ENCODE measurements at places on chromosomes 5 and 9. TPM values are rescaled to one million over a fixed set of nuclear protein-coding genes. Genes with fewer than 3 reads are reported as not detected.

- no peak for DNase-seq
Measured at GRCh38 chr5:142262683-142263082, 62.1 kb downstream of the SPRY4 start.

- DNase-seq: no peak
Measured at GRCh38 chr5:180135967-180136629, 64.5 kb upstream of the RNF130 start.

DNA sequence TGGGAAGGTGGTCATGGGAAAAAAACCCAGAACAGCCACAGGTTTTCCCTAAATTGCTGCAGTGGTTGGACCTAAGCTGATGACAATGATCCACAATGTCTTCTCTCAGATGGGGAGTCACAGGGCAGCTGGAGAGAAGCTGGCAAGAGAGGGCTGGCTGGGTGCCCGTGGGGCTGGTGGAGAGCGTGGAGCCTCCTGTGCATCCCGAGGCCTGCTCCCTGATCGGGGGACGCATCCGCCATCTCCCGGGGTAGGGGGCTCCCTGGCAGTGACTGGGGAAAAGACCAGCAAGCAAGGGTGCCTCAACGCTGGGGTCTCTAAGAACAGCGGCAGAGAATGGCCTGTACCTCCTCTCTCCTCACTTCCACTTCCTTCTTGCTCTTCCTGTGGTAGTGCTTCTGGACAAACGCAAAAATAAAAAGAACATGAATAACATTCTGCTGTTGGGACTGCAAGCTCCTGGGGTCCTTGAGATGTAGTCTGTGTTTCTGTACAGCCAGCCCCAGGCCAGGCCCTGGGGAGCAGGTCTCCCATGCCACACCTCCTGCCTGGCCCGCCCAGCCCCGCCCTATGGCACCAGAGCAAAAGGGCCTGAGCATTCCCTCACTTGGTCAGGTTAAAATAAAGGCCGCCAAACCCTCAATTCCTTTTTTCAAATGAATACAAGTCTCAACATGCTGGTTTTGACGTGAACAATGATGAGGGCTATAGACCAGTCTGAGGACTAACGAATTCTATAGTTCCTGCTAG, 7.0 kb upstream of the MRNIP start:
- no peak for DNase-seq

GRCh38 chr9:104872656-104873488, 55.1 kb downstream of the ABCA1 start:
- peak; percentile 95 for DNase-seq

GRCh38 chr5:75138689-75139088, 86.3 kb upstream of the GCNT4 start:
- no peak for DNase-seq

GRCh38 chr9:105205787-105206495, 38.5 kb upstream of the SLC44A1 start:
- DNase-seq: no peak

- DNase-seq: no peak
Measured at GRCh38 chr9:89281106-89281505, 29.9 kb upstream of the CKS2 start.

DNA sequence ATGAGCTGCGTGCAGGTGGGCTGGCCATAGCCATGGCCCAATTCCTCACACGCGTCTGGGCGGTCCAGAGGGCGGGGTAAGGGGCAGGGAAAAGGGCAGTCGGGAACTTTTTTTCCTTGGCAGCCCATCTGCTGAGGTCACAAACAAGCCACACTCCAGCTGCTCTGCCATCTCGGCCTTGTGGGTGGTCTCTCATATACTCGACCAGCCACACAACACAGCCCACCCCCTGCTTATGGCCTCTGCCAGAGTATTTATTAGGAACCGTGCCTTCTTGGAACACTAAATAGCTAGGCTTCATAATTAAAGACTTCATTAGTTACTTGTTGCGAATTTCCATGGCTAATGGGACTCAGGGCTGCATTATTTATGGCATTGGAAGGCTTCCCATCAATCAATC, 98.5 kb upstream of the LHFPL2 start:
- no peak for DNase-seq

DNA sequence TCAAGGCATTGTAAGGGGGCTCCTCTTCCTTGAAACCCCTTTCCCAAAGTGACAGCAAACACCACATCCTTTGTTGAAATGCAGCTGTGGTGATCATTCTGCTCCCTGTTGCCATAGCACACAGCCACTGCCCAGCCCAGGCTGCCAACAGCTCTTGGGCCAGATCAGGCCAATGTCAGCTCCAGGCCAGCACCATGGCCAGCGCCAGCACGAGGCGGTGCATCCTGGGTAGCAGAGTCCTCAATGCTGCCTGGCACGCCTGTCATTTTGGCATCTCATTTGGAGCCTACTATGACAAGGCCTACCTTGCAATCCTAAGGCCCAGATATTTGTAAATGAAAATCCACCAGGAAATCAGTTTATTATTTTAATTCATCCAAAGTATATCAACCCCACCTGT, 390.6 kb downstream of the DNAH5 start:
- DNase-seq: no peak

DNA sequence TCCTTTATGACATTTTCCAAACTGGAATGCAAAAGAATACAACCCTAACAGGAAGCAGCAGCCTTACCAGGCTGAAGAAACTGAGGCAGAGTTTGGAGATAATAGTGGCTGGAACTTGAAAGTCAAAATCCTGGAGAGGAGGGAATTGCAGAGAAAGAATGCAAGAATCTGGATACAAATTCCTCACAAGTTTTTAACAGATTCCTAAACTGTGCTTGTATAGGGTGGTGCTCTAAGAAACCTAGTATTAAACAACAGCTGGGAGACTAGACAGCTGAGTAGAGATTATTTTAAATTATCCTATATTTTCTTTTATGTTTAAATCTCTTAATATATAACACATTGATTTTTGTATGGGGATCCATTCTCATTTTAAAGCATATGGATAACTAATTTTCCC, 30.7 kb downstream of the INVS start:
- no peak for DNase-seq

DNA sequence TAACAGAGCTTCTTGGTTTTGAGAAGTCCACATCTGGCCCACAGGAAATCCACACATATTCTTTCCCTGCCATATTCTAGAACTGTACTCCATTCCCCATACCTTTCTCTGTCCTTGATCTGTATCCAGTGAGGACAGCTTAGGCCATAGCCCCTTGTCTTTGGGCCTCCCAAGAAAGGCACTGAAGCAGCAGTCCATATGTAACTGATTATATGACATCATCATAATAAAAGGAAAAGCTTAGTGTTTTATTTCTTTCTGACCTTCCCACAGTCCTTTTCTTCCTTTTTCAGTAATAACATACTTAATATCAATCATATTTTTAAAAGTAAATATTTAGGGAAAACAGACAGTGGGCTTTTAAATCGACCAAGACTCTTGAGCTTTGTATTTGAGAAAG, 222.0 kb downstream of the EDIL3 start:
- no peak for DNase-seq

- no peak for DNase-seq
Measured at GRCh38 chr5:31962351-31962751, 211.8 kb downstream of the GOLPH3 start.

GRCh38 chr5:2735996-2736395, 15.5 kb downstream of the IRX2 start:
- no peak for DNase-seq

- DNase-seq: no peak
Measured at GRCh38 chr9:3824581-3824980, 298.8 kb upstream of the RFX3 start.

DNA sequence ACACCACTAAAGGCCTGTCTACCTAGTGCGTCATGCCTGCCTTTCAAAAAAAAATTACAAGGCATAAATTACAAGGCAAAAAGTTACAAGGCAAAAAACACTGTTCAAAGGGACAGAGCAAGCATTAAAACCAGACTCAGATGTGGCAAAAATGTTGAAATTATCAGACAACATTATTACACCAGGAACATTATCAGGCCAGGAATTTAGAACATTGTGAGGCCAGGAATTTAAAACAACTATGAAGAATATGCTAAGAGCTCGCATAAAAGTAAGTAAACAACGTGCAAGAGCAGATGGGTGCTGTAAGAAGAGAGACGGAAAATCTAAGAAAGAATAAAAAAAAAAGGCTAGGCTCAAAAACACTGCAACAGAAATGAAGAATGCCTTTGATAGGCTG, 18.2 kb upstream of the MLANA start:
- no peak for DNase-seq

GRCh38 chr9:3850098-3850497, 324.3 kb upstream of the RFX3 start:
- no peak for DNase-seq

CARTPT gene
- polyA plus RNA-seq: not detected

GARIN3 gene
- not detected for polyA plus RNA-seq

ARAP3 gene
- polyA plus RNA-seq: 14.2 TPM

RABEPK gene
- 17.5 TPM for polyA plus RNA-seq

CARD19 gene
- 506 TPM for polyA plus RNA-seq

DOCK2 gene
- polyA plus RNA-seq: 140 TPM

ZNF300 gene
- polyA plus RNA-seq: 0.26 TPM

TXNDC8 gene
- polyA plus RNA-seq: not detected

NTRK2 gene
- not detected for polyA plus RNA-seq
